ENCODE measurements at places on chromosomes 4 and X.

GRCh38 chr4:168815379-168816345 lies 194.4 kb downstream of the CBR4 start:
- no peak for DNase-seq

GRCh38 chr4:80803337-80803736 lies 227.2 kb upstream of the BMP3 start:
- DNase-seq, result no peak

DNA sequence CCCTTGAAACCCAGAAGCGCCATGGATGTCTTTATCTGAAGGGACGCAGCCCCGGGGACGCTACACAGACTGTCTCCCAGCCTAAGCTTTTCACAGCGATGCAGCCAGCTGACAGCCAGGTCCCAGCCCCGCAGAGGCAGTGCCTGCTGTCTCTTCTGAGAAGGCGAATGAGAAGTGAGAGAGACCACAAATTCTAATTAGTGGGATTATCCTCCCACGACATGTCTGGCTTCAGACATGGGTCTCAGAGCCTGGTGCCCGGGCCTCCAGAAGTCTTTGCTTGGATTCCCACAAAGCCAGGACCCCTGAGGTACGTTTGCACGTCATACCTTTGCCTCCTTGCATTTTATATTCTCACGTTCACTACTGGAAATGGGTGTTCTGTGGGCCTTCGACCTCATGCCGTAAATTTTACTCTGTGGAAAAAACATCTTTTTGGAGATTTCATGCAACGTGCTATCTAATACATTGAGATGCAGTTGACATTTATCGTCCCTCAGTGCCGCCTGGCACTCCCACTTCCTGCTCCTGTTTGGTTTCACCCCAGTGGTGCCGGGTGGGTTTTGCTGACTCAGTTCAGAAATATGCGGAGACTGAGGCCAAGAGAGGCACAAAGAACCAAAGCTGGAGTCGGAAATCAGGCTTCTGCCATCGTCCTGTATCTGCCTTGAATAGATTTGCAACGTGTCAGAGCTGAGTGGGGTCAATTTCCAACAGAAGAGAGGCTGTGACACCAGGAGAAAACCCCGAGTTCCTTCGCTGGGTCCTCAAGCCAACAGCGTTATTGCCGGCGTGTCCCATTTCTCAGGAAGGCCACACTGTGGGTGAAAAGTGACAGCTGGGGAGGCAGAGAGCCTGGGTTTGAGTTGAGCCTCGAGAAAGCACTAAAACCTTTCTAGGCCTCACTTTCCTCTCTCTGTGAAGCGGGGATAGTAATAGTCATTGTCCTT lies 114.4 kb downstream of the STK32B start:
- DNase-seq, result no peak

GRCh38 chr4:901192-901910 lies 30.8 kb downstream of the GAK start:
- no peak for DNase-seq
